ENCODE measurements at places on chromosomes 5 and 9.
A peak's percentile ranks its signal among the peaks of the same experiment; 100 is the strongest.

DNA sequence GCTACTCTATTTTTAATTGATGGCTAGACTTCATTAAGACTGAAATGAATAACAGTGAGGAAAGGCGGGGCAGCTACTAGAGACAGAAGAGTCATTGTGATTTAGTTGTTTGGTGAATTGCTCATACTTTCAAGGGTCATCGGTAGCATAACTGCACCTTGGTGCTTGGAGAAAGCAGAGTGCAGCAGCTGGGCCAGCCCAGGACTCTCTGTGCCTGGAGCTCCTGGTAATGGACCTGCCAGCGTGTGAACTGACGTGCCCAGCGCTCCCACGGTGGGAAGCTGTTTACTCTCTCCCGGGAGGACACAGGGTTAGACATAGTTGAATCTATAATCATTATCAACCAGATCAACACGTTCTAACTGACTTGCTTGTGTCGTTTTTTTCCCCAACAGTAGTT lies 42.9 kb downstream of the LURAP1L start:
- DNase-seq = no peak

DNA sequence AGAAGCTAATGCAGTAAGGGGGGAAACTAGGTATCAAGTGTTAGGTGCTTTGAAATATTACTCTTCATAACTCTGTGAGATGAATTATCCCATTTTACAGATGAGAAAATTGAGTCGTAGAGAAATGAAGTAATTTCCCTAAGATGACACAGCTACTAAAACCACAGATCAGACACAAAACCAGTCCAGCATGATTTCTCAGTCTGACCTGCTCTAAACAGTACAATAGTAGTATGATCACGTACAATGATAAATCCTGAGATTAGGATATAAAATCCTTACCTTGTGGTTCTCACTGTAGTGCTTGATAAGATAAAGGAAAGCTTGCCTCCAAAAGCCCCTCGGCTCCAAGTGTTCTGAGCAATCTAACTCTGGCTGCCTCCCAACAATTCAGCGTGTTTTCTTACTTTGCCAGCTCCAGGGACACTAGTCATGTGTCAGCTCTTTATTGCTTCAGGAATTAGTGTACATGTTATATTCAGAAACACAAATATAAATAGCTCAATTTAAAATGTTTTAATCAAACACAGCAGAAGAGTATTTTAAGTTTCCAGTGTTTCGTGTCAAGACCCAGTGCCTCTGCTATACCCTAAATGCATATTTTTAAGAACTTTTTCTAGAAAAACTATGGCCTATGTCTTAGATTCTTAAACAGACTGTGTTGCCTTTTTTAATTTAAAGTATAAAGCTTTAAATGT lies 243.6 kb downstream of the DENND1A start:
- peak; percentile 27 for DNase-seq

DNA sequence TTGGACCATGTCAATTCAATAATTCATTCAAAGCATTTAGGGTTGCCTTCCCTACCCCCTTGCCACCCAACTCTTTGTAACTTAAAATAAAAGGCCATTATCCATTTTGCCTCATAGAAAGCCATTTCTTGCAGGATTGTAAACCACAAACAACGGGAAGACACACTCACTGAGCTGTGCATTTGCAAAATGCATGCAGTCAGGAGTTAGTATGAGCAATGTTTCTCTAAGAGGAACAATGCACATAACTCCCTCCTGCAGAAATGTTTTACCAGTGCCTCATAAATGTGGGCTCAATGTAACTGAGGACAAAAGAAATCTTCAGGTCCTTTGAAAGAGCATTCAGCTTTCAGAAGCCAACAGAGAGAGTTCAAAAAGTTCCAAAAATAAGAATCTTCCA lies 98.5 kb upstream of the ABCA1 start:
- no peak for DNase-seq

DNA sequence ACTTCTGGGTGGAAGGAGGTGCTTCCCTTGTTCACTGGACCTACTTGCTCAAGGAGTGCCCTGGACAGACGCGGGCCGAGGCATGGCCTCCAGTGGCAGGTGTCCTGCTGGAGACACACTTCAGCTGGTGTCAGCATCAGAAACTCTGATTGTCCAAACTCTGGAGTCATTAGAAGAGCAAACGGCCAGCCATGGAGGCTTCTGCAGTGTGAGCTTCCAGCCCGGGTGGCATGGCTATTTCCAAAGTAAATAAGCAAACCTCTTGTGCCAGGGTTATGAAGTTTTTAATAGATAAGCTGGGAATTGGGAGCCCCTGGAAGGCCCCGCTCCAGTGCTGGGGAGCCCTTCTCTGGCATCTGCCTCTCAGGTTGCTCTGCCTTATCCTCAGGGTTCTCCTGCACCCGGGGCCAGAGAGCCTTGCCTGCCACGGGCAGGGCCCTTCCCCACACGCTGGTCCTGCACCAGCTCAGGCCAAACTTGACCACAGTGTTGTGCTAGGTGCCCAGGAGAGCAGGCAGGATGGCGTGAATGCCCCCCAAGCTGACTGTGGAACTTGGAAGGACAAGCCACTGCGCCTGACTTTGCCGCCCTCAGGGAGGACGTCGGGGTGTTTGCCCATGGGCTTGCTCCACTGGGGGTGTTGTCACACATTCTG lies 285.6 kb downstream of the GADD45G start:
- DNase-seq = no peak

GRCh38 chr9:117093891-117094844 lies 320.7 kb downstream of the ASTN2 start:
- DNase-seq = no peak

DNA sequence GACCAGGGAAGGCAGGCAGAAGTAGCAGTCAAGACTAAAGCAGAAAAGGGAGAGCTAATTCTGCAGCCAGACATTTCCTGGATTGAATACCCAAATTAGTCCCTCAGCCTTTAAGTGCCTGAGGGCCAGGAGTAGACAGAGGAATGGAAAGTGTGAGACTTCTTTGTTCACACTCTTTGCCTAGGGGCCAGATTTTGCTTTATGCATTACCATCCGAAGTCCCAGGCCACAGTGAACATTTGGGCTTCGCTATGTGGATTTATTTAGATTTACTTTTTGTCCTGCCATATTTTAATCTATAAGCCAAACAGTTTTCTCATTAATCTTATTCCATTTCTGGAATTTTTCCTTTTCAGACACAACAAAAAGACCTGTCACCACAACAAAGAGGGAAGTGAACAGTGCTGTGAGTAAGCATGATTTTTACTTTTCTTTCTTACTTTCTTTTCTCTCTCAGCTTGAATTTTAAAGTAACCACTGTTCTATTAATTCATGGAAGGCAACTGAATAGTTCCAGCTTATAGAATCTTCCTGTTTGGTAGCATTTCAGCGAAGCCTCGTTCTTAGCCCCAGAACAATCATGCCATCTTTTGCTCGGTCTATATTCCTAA lies 52.6 kb downstream of the PDCD1LG2 start:
- DNase-seq = no peak

- no peak for DNase-seq
Observed at GRCh38 chr9:120655005-120655622, 59.2 kb downstream of the MEGF9 start.

DNA sequence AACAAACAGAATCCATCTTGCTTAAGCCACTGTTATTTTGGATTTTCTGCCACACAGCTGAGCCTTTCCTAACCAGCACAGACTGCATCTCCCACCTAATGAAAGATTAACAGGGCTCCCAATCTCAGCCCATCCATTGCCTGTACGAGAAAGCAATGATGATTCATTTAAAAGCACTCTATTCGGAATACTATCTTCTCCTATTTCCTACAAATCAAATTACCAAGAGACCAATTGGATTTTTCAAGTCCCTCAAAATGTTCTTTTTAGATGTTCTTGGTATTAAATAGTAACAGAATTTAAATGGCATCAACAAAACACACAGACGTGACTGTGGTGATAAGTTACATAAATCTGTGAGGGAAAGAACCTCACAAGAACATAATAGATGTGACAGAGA lies 324.1 kb downstream of the AGTPBP1 start:
- DNase-seq = no peak

DNA sequence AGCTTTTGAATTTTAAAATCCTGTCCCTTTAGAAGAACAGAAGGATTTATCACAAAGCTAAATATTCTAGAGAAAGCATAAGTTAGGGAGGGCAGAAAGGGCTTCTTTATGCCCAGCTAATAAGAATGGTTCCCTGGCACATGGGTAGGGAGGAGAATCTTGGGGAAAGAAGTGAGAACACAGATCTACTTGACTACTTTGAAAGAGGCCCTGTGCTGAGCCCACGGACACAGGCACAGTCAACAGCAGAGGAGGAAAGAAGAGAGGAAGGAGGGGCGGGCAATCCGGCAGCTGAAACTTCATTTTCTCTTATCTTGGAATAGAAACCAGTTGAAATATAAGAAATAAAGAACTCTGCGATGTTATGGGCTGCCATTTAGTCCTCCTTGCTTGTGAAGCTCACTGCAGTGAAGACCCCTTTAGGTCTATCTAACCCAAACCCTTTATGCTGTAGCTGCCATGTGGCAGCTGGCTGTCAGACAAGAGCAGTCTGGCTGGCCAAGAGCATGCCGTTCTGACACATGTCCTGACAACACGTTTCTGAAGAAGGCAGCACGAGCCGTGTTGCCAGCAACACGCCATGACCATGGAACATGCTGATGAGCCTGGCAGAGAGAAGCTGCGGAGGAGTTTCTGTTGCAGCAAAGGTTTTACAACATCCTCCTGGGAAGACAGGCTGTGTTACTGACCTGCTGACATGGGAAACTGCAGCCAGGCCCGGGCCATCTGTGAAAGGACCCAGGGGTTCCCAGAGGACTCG lies 34.2 kb downstream of the ABLIM3 start:
- peak; percentile 80 for DNase-seq

DNA sequence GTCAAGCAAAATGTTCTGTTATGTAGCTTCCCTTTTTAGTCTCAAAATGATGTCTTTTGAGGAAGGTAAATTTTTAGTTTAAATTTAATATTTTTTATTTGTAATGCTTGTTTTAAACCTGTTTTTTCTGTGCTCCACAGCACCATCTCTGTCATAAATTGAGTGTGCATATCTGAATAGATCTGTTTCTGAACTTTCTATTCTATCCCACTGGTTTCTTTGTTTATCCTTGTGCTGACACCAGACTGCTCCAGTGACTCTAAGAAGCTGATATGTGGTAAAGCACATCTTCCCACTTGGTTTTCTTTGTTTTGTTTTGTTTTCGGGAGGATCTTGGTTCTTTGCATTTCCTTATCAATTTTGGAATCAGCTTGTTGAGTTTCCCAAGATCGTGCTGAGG lies 7.1 kb upstream of the RNF145 start:
- no peak for DNase-seq
